ENCODE measurements at places on chromosomes 5 and 9.

GRCh38 chr5:39980056-39980455, 555.3 kb upstream of the DAB2 start:
- DNase-seq: no peak

DNA sequence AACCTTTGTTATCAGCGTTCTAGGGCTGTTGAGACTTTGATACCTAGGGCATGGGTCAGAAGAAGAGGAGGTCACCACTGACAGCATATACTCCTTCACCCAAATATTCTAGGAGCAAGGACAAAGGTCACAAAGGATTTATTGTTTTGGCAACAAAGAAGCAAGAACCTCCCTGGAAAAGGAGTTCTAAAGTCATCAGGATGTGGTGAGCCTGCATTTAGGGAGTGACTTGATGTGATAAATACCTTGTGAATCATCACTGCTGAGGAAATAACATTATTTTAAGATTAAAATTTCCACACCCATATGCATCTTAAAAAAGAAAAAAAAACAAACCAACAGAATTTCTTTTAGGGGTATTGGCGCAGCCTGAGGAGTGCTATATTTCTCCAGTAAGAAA, 13.9 kb downstream of the IFNA1 start:
- DNase-seq: no peak

- no peak for DNase-seq
Measured at GRCh38 chr5:54243483-54244080, 66.8 kb downstream of the ARL15 start.

DNA sequence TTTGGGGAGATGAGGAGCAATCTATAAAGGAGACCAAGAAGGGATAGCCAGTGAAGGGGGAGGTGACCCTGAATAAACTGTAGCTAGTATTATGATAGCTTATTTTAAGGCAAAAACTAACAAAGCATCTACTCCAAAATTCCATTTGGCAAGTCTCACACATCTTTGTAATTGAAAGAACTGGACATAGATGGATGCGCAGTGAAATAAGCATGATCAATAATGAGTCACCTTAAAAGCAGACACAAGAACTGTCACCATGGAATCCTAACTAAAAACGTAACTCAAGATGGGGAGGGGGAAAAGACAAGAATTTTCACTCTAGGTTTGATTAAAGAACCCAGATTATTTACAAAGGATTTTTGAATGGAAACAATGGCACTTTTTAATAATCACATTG, 164.5 kb downstream of the MED27 start:
- no peak for DNase-seq

GRCh38 chr5:112440031-112440430, 21.0 kb upstream of the EPB41L4A start:
- no peak for DNase-seq

GRCh38 chr9:71355884-71356283, 234.5 kb upstream of the TRPM3 start:
- no peak for DNase-seq

GRCh38 chr5:17679597-17680203, 45.4 kb downstream of the TAF11L14 start:
- no peak for DNase-seq

DNA sequence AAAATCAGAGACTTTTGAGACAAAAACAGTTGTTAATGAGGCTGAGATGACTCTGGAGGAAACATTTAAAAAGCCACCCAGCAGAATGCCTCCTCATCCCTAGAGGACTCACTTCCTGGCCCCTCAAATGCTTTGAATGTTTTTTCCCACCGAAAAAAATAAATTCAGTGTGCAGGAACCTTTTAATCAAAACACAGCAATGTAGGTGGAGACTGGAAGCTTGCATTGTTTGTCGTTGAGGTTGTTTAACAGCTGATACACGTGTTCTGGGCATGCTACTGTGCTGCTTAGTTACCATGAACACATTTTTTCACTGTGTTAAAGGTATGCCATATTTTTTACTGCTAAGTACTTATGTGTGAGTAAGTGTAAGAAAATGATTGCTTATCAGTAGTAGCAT, 65.7 kb upstream of the ADCY2 start:
- DNase-seq: no peak

DNA sequence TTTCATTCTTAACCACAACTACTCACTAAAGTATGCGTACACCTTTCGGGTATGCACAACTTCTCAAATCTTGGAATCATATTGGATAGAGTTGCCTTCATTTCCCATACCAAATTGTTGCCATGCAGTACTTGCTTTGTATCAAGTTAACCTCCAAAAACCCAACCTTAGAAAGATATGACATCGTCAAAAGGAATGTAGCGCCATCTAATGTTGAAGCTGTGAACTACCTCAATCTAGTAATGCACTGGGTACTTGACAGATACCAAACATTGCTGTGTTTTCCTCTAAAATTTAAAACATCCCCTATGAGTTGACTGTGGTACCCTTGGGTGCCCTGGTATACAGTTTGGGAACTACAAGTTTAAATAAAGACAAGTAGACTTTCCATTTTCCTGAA, 318.4 kb downstream of the ARL15 start:
- no peak for DNase-seq

- no peak for DNase-seq
Measured at GRCh38 chr5:144275329-144275728, 104.7 kb downstream of the KCTD16 start.

DNA sequence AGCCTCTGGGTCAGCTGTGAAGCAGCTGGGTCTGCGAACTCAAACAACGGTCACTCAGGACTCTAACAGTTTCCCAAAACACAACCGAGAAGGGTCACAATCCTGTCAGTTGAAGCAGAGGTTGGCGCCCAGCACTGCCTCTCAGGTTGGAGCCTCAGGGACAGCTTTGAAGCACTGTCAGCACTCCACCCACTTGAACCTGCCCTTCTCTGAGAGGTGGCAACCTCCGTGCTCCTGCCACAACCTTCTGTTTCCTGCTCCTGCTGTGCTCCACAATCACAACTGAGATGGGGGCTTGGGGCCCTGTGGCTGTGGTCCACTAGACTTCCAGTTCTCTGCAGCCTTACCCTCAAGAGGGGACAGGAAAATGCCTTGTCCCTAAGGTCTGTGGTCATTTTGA, 21.7 kb upstream of the LCP2 start:
- no peak for DNase-seq

DNA sequence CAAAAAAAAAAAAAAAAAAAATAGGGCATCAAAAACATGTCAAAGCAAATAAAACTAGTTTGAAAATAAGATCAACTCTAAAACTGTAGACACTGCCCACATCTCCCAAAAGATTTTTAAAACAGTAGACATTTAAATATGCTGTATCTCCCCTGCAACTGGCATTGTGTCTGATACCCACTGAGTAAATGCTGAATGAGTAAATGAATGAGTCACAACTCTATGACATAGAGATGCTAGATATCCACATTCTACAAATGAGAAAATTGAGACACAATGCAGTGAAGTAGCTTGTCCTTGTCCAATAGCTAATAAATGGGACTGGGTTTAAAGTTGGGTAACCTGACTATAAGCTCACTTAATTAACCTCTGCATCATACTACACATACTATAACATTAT, 14.1 kb upstream of the MAP1B start:
- DNase-seq: no peak

GRCh38 chr5:140833993-140834392, at the start of gene PCDHA7:
TSS of gene PCDHA7 (plus strand) at chr5:140834269. CDS start at chr5:140834384, 115 bp downstream.
- no peak for DNase-seq

GRCh38 chr5:93519740-93520139, 61.3 kb downstream of the NR2F1-AS1 start:
- DNase-seq: no peak

DNA sequence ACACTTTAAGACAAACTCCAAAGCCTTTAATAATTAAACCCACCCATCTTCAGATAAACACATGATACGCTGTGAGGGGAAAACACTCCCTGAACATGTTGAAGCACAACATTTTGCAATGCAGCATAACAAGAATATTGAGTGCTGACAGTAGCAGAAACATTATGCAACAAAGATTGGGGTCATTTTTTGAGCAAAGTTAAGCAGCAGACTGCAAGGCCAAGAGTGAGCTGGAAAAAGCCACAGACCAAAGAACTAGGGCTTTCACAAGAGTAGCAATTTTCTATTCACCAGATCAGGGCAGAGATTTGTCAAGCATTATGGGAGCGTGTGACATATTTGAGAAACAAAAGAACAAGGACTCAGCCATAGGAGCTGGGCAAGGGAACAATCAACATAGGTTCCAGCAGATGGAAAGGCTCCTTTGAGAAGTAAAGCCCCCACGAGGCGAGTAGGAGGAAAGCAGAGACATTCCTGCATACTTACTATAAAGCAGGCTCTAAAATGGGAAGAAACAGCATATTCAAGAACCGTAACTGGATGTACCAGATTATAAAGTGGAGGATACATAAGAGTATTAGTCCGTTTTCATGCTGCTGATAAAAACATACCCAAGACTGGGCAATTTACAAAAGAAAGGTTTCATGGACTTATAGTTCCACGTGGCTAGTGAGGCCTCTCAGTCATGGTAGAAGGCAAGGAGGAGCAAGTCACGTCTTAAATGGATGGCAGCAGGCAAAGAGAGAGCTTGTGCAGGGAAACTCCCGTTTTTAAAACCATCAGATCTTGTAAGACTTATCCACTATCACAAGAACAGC, 4.8 kb upstream of the TTC23L start:
- DNase-seq: no peak

DNA sequence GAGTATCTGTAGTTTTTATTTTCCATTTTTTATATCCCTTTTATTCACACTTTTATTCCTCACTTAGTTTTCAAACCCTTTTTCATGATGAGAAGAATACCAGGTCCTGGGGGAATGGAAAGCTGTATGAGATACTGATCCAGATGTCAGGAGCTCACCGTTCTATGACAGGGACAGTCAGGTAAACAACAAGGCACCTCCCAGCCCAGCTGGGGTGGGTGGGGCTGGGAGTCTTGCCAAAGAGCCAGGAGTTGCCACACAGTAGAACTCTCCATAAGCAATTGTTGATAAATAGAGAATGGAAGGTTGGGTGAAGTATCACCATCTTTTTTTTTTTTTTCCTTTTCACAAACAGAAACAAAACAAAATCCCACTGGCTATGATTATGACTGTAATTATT, 225.8 kb downstream of the NSG2 start:
- no peak for DNase-seq

- DNase-seq: no peak
Measured at GRCh38 chr9:89789922-89790510, 185.2 kb downstream of the GADD45G start.

DNA sequence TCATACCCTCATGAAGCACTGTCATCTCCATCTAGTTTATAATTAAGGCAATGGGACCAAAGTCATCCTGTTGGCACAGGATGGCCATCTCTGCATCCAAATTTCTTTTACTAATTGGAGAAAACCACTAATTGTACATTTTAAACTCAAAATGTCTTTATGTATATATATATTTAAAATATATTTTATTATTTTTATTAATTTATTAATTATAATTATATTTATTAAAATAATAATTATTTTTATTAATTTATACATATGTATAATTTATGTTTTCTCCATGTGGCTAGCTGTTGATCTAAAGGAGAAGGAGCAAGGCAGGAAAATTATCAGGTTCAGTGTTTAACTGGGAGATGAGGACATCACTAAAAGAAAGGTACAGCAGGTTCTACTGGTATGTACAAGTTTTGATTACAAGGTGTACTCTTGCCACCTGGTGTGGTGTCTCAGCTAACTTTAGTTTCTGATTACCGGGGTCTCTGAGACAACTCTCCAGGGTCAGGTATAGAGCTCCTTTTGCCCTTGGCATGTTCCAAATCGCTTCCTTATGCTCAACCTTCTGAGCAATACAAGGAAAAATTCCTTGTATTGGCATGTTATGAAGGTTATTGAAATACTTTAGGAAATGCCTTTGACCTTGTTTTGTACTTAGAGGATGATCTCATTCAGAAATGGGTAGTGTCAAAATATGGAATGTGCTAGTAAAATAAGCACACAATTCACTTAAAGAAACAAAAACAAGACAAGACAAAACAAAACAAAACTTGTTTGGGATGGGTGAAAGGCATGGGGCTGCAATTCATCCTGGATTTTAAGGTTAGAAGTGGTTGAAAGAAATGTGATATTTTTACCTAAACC, 79.6 kb downstream of the GHR start:
- DNase-seq: no peak

DNA sequence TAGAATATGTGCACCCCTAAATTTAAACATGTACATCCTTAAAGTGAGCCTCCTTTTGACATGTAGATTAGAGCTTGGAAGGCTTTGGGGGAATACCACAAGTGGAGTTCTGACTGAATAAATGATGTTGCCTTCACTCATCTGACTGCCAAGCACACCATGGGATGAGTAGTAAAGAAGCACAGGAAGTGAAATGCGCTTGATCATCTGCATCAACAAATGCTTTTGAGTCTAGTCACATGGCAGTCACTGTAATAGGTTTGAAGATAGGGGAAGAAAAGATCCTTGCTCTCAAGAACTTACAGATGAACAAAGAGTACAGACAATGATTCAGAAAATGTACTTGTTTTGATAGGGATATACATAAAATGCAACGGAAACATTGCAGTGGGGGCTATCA, 62.0 kb upstream of the STARD4 start:
- DNase-seq: no peak

DNA sequence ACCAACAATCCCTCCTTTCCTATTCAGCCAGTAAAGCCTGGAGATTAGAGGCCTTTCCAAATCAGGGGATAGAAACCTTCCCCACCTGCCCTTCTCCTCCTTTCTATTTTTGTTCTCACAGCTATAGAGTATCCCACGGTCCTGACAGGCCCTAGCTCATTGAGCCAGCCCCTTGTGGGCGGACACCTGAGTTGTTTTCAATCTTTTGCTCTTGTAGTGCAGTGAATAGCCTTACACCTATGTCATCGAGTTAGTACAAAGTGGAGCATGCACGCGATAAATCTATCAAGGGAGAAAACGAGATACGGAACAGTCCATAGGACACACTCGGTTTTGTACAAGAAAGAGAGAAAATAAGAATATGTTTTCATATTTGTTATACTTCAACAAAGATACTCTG, 77.2 kb downstream of the TSPAN17 start:
- DNase-seq: no peak

Measured in GM12892 (cell line).